ENCODE measurements at places on chromosomes 6 and 20.
A peak's percentile ranks its signal among the peaks of the same experiment; 100 is the strongest.

DNA sequence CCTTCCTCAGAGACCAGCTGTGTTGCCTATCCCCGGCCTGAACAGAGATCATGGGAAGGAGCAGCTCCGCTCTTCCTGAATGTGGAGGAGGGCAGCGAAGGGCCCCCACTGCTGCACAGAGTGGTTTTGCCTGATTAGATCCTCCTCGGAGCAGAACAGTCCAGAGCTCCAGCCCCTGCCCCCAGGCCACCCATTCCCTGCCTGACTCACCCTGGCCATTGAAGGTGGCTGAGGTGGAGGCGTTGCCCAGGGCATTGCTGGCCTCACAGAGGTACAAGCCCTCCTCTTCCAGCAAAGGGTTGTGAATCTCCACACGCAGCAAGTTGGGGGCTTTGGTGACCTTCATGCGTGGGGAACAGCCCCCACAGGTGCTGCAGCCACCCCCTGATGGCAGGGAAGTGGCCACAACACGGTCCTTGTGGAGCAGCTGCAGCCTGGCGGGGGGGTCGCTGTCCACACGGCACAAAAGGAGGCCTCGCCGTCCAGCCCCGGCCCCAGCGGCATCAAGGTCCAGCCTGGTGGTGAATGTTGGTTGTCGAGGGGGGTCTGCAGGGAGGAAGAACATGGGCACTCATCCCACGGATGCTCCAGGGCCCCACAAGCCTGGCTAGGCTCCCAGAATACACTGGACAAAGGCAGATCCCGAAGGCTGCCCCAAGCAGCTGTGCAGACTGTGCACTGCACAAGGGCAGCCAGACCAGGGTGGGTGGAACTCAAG lies 14.7 kb downstream of the SIGLEC1 start:
- no peak for DNase-seq

- no peak for DNase-seq
Measured at GRCh38 chr6:12410946-12411345, 120.8 kb downstream of the EDN1 start.

- peak; percentile 74 for DNase-seq
Measured at GRCh38 chr6:96391776-96392360, 129.7 kb upstream of the UFL1 start.

- no peak for DNase-seq
Measured at GRCh38 chr6:52098721-52099120, 11.3 kb upstream of the PKHD1 start.

DNA sequence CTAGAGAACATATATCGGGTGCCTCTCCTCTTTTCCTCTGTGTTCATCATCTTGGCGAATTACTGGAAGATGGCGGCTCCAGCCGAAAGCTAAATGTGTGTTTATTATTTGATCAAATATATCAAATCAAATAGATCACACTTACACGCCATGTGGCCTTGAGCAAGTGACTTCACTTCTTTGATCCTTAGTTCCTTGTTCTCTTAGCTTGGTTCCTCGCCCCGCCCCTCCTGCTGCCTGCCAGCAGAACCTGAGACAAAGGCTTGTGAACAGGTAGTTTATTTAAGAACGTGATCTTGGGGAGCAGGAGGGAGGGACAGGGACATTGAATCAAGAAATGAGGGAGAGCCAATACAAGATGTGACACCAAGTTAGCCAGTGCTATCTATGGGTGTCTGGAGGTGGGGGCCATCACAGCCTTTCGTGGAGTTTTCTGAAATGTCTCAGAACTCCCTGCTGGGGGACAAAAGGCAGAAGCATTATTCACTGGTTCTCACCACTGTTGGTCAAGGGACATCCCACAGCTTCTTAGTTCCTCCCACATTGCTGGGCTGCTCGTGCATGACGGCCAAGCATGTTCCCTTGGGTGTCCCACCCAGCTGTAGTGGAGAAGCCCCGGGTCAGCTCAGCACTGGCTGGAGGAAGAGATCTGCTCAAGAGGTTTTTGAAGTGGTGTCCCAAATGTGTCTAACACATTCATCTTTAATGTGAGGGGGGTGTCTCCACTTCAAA lies 44.9 kb upstream of the RNF24 start:
- no peak for DNase-seq
